ENCODE measurements at places on chromosomes 16 and 17.

DNA sequence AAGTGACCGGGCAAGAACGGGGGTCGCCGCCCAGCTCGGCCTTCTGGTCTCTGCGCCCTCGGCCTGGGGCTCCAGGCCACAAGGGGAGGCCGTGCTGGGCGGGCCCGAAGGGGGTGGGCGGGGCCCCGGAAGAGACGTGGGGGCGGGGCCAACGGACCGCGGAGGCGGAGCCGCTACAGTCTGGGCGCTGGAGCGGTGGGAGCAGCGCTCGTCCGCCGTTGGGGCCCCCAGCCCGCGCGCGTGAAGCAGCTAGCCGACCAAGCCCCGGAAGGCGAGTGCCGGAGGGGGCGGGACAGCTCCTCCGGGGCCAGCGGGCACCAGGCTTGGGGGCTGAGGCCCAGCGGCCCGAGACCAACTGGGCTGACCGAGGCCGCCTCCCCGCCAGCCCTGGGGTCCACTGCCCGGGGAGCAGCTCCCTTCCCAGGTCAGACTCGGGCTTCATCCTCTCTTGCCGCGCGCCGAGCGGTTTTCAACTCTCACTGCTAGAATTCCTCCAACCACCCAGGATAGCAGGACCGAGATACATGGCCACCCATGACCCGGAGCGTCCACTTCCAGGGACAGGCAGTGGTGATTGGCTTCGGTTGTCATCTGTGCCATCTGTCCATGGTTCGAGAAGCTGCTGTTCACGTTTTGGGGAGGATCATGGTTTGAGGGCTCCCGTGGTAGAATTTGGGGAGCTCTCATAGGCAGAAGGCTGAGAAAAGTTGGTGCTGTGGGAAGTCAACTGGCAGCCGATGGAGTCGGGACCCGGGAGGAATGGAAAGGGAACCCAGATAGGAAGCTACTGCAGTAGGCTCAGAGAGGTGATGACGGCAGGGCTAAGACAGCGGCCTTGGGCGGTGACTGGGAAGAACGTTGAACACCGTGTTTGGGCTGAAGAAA is 44.6 kb upstream of the LCMT1 start:
- no peak for DNase-seq

- DNase-seq: no peak
These were observed 49.2 kb upstream of the ITGA2B start for GRCh38 chr17:44438636-44439035.

DNA sequence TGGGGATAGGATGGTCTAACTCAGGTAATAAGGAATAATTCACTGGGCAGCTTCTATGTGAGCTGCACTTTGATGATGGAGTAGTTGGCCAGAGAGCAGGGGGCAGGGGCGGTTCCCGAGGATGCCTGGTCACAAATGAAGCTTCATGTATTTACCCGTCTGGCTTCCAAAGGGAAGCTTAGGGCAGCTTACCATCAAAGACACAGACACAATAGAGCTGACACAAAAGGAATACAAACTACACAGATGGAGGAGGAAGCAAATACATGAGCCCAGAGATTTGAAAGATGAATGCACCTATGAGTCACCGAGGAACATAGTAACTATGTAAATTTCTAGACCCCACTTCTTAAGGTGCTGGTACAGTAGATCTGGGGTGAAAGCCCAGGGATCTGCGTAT is 8.7 kb upstream of the EMP2 start:
- no peak for DNase-seq

GRCh38 chr16:89031715-89032659 is 55.0 kb upstream of the CBFA2T3 start:
- DNase-seq: peak; percentile 55

GRCh38 chr17:57001541-57001940 is 23.6 kb downstream of the SCPEP1 start:
- no peak for DNase-seq

- no peak for DNase-seq
These were observed 32.6 kb upstream of the ABCA9 start for GRCh38 chr17:69093279-69093789.

All from KG1 (cell line).